M059J (cell line): ENCODE measurements at places on chromosomes 1 and 21. TPM values are rescaled to one million over a fixed set of nuclear protein-coding genes. Genes with fewer than 3 reads are reported as not detected.

DNA sequence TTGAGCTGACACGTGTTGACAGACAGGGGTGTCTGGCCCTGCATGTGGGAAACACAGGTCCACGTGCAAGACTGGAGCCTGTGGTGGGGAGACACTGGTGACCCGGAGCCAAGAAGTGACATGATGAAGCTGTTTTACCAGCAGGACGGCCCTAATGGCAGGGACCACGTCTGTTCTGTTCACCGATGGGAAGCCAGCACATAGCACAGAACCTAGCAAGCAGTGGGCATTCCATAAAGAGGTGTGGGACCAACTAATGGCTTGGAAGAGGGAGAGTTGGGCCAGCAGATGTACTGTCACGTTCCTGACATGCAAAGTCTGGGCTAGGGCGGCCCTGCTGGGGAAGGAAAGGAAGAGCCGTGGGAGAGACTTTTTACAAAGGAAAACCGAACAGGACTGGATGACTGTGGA, 15.3 kb downstream of the NAV1 start:
- no peak for DNase-seq

GRCh38 chr1:94852788-94853187, 32.6 kb downstream of the SLC44A3 start:
- DNase-seq: no peak

GRCh38 chr1:113031171-113031933, 41.6 kb upstream of the LRIG2 start:
- DNase-seq: no peak

DNA sequence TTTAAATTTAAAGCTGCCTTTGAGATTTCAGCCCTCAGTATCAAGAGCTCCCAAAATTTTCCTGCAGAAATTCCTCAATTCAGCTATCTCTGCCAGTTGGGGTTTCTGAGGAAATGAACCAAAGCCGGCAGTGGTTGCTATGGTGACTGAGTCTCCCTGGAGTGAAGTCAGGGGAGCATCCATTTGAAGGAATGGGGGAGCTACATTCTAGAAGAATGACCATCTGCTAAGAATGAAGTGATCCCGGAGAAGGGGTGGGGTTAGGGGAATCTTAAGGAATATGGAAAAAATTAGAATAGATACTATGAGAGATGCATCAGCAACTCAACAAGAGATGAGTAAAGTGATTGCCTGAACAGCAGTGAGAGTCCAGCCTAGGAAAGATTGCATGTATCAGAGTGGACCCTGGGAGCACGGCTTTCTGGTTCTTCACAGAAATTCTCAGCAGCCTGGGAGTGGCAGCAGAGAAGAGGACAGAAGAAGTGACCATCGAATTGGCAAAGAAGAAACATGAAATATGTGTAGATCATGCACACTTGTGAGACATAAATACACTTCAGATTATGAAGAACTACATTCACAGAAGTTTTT, 94.7 kb downstream of the CHD1L start:
- DNase-seq: no peak

- no peak for DNase-seq
Observed at GRCh38 chr1:204846546-204846945, 24.1 kb upstream of the NFASC start.

- DNase-seq: no peak
Observed at GRCh38 chr1:206786212-206786886, 14.1 kb upstream of the IL10 start.

- no peak for DNase-seq
Observed at GRCh38 chr21:45620201-45620923, 23.2 kb upstream of the PCBP3 start.

GRCh38 chr1:52098139-52098871, 42.2 kb downstream of the BTF3L4 start:
- no peak for DNase-seq

Gene NR5A2
- total RNA-seq: 0.10 and 0.47 TPM in 2 replicates

Gene LCE3D
- total RNA-seq: not detected in 2 replicates

Gene SLC1A7
- 0.25 TPM in 1 of 2 replicates, not detected in the other for total RNA-seq

Gene FABP3
- total RNA-seq: 0.89 and 2.7 TPM in 2 replicates

Gene BRDT
- not detected in 2 replicates for total RNA-seq

Gene DDR2
- 21.9 and 32.3 TPM in 2 replicates for total RNA-seq
